Activated naive CD4-positive, alpha-beta T cell treated with anti-CD3 and anti-CD28 coated beads, Interleukin-2, amount 10 ng/mL, durations not matched to agents 7 days and 5 days (primary cell): ENCODE measurements at places on chromosomes 13 and 19.
A peak's percentile ranks its signal among the peaks of the same experiment; 100 is the strongest.

DNA sequence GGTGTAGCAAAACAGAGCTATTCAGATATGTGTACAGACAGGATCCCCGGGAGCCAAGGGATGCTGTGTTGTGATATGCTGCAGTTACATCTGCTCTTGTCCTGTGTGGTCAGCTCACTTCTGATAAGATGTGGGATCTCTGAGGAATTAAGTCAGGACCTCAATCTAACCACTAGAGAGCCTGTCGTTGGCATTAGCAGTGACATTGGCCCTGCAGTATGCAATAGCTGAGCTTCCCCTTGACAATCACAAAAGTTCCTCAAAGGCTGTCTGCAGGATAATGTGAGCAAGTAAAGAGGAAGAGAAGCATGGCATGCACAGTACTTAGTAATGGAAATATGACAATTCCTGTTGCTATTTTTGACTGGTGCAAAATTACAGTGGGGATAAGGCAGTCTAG is 203.4 kb upstream of the MIR17HG start:
- H3K36me3 ChIP-seq = no peaks in the 10 kb centered on the region
- H3K4me3 ChIP-seq = no peak overlapping the region
- no peak for DNase-seq
- H3K27ac ChIP-seq = no peak overlapping the region

DNA sequence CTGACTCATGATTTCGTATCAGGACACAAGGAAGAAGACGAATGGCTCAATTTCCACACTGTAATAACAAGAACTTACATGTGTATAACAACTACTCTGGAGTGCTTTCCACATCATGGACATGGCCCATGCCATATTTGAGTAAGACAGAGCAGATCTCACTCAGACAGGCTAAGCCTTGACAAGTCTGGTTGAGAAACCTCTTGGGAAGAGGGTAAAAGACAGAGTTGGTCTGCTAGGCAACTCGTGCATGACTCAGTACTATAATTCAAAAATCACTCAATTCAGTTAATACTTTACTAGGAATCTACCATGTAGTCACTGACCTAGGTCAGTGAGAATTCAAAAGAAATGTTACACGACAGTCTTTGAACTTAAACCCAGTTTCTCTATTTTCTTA is 5.7 kb upstream of the THSD1 start:
- H3K4me1 ChIP-seq = no peaks in the 10 kb centered on the region
- no peak overlapping the region for H3K4me3 ChIP-seq
- peaks cover 4% of the 10 kb centered on the region for H3K27me3 ChIP-seq

- no peak overlapping the region for H3K4me3 ChIP-seq
- no peak for DNase-seq
- no peaks in the 10 kb centered on the region for H3K36me3 ChIP-seq
- H3K27ac ChIP-seq = no peak overlapping the region
Observed at GRCh38 chr13:101406791-101407190, 9.5 kb downstream of the NALCN start.

DNA sequence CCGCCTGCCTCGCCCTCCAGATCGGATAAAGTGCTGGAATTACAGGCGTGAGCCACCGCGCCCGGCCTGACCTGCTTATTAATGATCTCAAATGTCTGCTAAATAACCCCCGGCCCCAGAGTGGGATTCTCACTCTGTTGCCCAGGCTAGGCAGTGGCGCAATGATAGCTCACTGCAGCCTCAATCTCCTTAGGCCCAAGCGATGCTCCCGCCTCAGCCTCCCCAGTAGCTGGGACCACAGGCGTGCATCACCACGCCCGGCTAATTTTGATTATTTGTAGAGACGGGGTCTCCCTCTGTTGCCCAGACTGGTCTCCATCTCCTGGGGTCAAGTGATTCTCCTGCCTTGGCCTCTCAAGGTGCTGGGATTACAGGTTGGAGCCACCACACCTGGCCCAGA is 626 bp upstream of the ATP5F1D start:
- peak overlapping the region; percentile 85 for H3K27ac ChIP-seq
- H3K4me3 ChIP-seq = peak overlapping the region; percentile 78
- no peak for DNase-seq

GRCh38 chr13:109182777-109183465 is 553.5 kb downstream of the MYO16 start:
- no peak for DNase-seq
- no peak overlapping the region for H3K4me3 ChIP-seq
- H3K27ac ChIP-seq = no peak overlapping the region
- no peaks in the 10 kb centered on the region for H3K4me1 ChIP-seq
- H3K27me3 ChIP-seq = no peaks in the 10 kb centered on the region

GRCh38 chr13:33524086-33524485 is 238.5 kb upstream of the STARD13 start:
- peaks cover 9% of the 10 kb centered on the region for H3K4me1 ChIP-seq
- DNase-seq = no peak
- H3K27ac ChIP-seq = no peak overlapping the region
- no peak overlapping the region for H3K4me3 ChIP-seq

DNA sequence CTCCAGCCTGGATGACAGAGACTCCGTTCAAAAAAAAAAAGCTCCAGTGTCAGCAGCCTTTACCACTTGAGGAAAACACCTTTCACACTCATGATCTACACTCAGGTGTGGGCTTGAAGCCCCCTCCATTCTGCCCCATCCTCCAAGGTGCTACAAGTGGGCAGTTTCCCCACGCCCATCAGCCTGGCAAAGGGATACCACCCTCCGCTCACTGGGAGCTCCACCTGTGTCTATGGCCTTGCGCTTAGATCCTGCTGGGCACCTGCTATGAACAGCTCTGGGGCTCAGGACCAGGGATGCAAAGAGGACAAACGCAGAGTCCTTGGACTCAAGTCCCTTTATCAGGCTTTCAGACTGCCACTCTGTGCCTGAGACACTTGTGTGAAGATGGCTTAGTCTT is 127.8 kb downstream of the CRYL1 start:
- peaks cover 3% of the 10 kb centered on the region for H3K36me3 ChIP-seq
- peaks cover 18% of the 10 kb centered on the region for H3K4me1 ChIP-seq
- peaks cover 19% of the 10 kb centered on the region for H3K27me3 ChIP-seq
- DNase-seq = no peak
- H3K27ac ChIP-seq = no peak overlapping the region
- no peak overlapping the region for H3K4me3 ChIP-seq

GRCh38 chr13:109569958-109570711 is 216.2 kb downstream of the IRS2 start:
- peak overlapping the region; percentile 57 for H3K4me3 ChIP-seq
- peak; percentile 80 for DNase-seq
- peaks cover 9% of the 10 kb centered on the region for H3K36me3 ChIP-seq

DNA sequence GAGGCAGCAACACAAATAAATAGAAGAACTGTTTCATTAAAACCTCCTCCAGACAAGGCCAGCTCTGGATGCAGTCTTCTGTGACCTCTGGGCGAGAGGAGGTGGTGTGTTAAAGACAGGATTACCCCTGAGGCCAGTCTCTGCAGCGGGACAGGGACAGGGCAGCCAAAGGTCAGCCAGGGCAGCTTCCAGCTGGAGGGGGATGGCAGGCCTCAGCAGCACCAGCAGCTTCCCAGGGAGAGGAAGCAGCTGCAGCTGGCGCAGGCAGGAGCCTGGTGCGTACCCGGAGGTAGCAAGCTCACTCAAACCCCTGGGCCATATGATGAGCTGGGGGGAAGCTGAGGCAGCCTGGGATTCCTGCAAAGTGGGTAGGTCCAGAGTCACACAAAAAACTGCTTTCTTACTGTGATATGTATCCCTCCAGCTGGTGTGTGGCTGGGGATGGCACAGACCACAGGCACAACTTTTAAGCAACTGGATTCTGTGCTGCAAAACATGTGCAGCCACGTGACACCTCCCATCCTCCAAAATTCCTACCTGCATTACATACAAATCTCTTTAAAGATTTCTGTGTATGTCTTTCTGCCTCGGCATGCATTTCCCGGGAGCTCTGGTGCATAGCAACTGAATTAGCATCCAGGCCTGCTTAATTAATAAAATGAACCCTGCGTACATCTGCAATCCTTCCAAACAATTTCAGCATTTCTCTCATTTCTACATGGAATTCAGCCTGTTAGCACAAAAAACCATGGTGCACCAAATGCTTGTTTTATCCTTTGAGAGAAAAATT is 238.3 kb upstream of the MAB21L1 start:
- H3K4me3 ChIP-seq = no peak overlapping the region
- no peak overlapping the region for H3K27ac ChIP-seq
- DNase-seq = no peak

DNA sequence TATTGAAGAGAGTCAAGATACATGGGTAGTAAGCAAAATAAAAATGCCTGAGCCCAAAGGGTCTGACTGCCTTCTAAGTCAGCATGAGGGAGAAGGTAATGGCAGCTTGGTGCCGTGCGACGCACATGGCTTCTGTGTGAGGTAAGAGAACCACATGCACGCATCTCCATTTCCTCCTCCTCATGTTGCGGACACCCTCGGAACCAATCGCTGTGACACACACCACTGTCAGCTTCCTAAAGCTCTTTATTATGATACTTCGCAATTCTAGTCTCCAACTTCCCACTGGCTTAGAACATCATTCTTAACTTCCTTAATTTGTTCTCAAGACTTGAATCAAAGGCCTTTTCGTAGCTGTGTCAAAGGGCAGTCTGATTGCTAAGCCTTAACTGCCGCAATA is 170.1 kb downstream of the OXGR1 start:
- DNase-seq = no peak
- H3K4me3 ChIP-seq = no peak overlapping the region
- H3K27ac ChIP-seq = no peak overlapping the region
- no peaks in the 10 kb centered on the region for H3K27me3 ChIP-seq

DNA sequence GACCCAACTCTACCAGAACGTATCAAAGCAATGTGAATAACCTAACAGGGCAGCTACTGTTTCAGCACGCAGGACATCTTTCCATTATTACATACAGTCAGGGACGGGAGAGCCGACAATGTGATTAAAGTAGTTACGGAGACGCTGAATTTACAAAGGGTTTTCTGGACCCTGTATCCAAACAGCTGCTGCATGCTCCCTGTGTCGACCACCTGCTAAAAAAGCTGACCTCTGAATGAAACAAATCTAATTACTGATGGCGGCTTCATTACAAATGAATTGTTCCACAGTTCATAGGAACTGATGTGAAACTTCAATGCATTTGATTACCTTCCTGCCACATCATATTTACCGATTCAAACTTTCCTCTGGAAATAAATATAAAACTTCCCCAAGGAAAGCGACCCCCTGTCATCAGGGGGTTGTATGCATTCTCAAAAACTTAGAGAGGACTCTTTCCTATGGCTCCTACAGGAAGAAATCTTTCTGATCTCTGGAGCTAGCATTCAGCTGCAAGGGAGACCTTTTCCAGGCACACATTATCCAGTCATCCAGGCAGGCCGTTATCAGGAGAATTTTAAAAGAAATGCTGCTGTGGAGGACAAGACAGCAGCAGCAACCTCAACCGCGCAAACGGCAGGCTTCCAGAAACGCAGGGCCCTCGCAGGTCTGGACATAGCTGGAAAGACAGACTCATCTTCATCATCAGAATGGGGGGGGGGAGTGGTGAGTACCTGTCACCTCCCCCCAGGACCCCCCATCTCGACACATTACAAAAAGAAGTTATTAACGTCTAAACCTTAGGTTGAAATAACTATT is 3.1 kb downstream of the EFNB2 start:
- H3K4me1 ChIP-seq = peaks cover 18% of the 10 kb centered on the region
- no peak for DNase-seq
- no peak overlapping the region for H3K4me3 ChIP-seq
- no peaks in the 10 kb centered on the region for H3K36me3 ChIP-seq

DNA sequence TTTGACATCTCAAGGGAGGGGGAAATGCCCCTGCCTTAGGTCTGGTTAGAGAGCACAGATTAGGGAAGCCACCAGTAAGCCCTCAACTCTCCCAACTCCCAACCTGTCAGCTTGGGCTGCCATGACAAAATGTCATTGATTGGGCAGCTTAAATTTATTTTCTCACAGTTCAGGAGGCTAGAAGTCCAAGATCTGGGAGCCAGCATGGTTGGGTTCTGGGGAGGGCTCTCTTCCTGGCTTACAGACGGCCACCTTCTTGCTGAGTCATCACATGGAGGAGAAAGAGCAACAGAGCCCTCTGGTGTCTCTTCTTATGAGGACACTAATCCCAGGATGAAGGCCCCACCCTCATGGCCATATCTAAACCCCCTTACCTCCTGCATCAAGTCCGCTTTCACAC is 24.2 kb downstream of the C19orf12 start:
- H3K4me1 ChIP-seq = peaks cover 45% of the 10 kb centered on the region
- H3K27me3 ChIP-seq = peaks cover 3% of the 10 kb centered on the region
- H3K36me3 ChIP-seq = peaks cover 10% of the 10 kb centered on the region
- no peak overlapping the region for H3K4me3 ChIP-seq
- DNase-seq = peak; percentile 70

DNA sequence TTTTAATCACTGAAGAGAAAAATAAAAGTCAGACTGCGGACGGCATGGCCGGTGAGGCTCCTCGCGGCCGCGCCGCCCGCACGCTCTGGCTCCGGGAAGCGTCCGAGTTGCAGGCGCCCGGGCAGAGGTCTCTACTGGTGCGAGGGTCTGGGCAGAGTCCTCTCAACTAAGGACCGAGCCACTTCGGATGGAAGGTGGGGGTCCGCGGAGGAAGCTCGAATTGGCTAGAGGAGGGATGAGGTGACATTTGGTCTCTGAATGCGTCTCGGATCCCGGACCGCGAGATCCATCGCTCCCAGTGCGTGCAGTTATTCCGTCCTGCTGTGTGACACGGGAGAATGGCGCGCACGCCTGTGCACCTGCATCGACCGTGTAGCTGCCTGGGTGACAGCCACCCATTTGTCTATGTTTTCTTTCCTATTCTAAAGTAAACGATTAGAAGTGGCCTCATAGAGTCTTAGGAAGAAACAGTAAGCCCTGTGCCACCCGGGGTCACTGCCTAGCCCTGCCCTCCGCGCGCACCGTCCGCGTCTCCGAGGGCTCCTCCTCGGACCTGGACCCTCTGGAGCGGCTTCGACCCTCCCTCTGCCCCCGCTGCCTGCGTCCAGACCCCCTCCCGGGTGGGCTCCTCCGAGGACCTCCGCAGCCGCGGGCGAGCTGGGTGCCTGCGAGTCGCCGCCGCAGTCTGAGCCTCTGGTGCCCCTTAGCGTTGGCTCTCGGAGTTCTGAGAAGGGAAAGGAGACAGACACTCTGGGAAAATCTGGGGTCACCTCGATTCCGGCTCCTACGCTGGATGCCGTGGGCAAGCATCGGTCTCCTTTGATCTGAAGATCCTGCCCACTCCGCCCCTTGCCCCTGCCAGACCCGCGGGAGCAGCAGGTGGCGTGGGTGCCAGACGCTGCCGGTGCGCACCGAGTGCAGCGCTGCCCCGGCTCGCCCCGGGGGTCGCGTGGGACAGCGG is 347.4 kb downstream of the LIG4 start:
- H3K36me3 ChIP-seq = no peaks in the 10 kb centered on the region
- peaks cover 7% of the 10 kb centered on the region for H3K4me1 ChIP-seq
- H3K27ac ChIP-seq = peak overlapping the region; percentile 37
- no peak overlapping the region for H3K4me3 ChIP-seq

- no peak overlapping the region for H3K27ac ChIP-seq
- H3K4me3 ChIP-seq = no peak overlapping the region
- DNase-seq = no peak
- H3K4me1 ChIP-seq = peaks cover 6% of the 10 kb centered on the region
Observed at GRCh38 chr19:4879041-4879440, 11.6 kb upstream of the PLIN3 start.
